Stimulated activated CD4-positive, alpha-beta T cell treated with anti-CD3 and anti-CD28 coated beads, Interleukin-1b, Interleukin-23, amount 100 ng/mL, for 1 hour (primary cell): ENCODE measurements at places on chromosomes 11 and 22.

GRCh38 chr11:67054836-67055523, 1.7 kb upstream of the RHOD start:
- no peak for DNase-seq

- DNase-seq, result no peak
These were observed 516.0 kb upstream of the CHORDC1 start for GRCh38 chr11:90738799-90739198.

- DNase-seq, result no peak
These were observed 57.6 kb downstream of the KCNJ4 start for GRCh38 chr22:38397189-38398085.

GRCh38 chr11:85656777-85657176, 8.2 kb downstream of the CREBZF start:
- DNase-seq, result no peak

DNA sequence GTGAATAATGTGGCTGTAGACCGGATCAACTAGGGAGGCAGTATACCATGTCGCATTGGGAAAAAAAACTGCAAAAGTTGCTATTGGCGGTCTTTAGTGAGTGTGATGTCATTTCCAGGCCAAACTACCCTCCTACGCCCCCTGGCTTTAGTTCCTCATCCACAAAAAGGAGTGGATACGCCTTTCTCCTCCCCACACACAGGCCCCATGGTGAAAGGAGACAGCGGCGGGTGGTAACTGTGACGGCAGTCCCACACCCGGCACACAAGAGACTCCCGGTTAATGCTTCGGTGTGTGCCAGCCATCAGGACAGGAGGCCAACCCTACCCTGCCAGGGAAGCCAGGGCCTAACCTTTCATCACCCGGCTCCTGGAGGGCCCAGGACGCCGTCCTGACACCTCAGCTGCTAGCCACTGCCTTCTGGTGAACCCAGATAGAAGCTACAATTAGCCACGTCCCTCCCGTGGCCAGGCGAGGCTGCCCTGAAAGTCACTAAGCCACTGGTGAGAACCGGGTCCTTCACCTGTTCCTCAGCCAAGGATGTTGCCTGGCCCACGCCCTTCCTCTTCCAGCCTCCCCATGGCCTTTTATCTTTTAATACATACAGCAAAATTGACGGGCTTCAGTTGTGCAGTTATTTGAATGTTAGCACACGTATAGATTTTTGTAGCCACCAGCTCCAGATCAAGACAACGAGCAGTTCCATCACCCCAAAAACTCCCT, 10.8 kb downstream of the TP53I11 start:
- no peak for DNase-seq

- DNase-seq, result no peak
These were observed 1.2 kb downstream of the PTS start for GRCh38 chr11:112227471-112227870.

DNA sequence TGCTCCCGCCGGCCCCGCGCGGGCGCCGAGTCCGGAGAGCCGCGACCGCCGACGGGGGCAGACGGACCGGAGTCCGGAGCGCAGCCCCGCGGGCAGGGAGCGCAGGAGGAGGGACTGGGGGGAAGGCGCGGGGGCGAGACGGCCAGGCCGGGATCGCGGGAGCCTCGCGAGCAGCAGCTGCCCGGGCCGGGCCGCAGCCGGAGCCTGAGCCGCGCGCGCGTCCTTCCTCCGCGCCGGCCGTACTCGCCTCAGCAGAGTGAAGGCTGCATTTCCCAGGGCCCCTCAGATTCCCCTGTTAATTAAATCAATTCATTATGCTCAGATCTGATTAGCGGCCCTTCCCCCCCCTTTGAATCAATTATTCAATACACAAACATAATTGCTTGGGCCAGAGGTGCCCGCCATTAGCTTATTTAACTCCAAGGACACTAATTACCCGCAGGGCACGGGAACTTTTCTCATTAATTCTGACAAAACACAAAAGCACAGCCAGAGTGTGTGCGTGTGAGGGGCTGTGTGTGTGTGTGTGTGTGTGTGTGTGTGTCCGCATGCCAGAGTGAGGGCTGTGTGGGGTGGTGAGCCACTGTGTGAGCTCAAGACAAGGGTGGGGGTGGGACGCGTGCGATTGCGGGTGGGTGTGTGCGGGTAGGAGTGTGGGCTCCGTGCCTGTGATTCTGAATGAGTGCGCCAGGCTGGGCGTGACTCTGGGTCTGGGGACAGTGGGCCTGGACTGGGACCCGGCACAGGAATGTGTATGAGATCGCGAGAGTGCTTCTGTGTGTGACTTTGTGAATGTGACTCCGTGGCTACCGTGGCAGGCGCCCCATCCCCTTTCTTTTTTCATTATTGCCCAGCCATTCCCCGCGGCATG, 5.1 kb upstream of the LMO1 start:
- no peak for DNase-seq

- DNase-seq, result no peak
These were observed 72.0 kb downstream of the MICAL3 start for GRCh38 chr22:17952273-17952801.

DNA sequence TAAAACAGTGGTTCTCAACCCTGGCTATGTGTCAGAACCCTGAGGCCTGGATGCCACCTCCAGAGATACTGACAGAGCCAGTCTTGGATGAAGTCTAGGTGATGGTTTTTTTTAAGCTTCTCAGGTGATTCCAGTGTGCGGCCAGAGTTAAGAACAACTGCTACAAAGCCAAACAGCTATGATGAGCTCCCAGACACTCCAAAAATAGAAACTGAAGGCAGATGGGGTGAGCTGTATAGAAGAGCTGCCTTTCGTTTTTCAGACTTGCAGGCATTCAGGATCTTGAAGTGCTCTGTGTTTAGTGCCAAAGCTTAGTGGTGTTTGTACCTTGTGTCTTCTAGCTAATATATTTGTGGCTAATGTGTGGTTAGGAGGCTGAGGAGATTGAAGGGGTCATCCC, 14.2 kb downstream of the SCUBE2 start:
- DNase-seq, result no peak

DNA sequence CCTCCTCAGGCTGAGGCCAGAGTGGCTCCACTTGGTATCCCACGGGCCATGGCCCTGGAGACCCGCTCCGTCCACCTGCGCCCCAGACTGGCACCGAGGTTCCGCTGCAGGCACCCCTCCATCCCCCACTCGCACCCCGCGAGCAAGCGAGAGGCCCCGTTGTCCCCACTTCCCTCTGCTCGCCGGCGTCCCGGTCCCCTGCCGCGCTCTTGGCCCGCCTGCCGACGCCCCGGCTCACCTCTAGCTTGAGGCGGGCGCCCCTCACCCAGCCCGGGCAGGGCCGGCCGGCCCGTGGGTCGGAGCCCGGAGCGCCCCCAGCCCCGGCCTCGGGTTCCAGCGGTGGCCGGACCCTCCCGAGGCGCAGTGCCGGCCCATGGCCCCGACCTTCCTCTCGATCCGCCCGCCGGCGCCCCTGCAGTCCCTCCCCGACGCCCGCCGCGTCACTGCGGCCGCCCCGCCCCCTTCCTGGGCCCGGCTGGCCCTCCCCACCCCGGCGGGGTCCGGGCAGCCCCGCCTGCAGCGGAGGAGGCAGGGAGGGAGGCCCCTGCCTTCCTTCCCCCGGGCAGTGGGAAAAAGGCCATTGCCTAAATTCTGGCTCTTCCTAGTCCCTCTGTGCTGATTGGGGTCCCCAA, at the start of gene PITPNM1:
PITPNM1 (minus strand) TSS at position 414 of the 632 bp plus-strand sequence. CDS start 1,183 bp downstream, outside the sequence.
- DNase-seq, result peak; percentile 51

DNA sequence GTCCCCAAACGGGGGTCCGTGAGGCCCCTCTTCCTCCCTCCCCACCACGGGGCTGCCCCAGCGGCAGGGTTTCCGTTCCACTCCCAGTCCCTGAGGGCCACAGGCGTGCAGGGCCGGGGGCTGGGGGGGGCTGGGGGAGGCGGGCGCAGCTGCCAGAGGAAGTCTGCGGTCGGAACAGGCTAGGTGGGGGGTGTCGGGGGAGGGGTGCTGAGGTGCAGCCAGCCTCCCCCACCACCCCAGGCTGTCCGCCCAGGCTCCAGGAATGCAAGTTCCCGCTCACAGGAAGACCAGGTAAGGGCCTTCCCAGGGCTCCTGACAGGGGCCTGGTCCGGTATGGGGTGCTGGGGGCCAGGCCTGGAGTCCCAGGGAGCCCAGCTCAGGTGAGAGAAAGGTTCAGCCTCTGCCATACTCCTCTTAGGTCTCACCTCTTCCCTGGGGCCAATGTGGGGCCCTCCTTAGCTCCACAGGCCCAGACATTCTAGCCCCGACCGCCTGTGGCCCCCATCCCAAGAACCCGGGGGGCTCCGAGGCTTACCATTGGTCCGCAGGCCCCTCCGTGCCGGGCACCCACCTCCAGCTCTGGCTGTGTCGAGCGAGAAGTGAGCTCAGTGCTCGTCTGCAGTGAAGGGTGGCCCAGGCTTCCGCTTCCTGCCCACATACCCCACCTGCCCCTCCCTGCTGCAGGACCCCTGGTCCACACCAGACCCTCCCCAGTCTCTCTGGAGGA, at the start of gene PTPRCAP:
PTPRCAP (minus strand) TSS at position 601 of the 727 bp plus-strand sequence; CDS start at position 538, 63 bp downstream.
- DNase-seq, result peak; percentile 63

- DNase-seq, result no peak
These were observed 46.2 kb downstream of the C11orf71 start for GRCh38 chr11:114354076-114354475.

DNA sequence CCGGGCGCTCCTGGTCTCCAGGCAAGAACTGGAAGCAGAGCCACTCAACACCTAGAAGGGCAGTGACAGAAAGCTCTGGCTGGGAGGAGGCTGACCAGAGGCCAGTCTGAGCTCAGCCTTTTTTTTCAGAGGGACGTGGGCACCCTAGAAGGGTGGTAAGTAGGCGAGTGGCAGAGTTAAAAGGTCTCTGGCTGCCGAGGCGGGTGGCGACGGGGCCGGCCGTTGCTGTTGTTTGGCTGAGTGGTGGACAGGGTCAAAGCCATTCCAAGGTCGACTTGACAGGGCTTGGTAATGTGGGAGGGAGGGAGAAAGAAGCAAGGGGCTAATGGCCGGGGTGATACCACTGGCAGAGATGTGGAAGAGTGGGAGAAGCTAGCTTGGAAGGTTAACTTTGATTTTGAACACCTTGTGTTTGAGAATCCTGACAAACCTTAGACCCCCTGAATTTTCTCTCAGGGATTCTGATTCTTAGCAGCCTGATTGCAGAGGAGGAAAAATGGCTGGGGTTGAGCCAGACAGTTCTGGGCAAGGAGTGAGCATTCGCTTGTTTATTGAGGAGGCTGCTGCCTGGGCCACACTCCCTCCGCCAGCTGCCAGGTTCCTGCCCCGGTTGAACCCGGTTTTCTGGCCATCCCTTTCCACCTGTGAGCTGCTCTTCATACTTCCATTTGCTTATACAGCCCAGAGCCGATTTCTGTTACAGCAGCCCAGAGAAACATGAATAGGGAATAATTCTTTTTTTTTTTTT, 868 bp upstream of the SYCE3 start:
- no peak for DNase-seq

DNA sequence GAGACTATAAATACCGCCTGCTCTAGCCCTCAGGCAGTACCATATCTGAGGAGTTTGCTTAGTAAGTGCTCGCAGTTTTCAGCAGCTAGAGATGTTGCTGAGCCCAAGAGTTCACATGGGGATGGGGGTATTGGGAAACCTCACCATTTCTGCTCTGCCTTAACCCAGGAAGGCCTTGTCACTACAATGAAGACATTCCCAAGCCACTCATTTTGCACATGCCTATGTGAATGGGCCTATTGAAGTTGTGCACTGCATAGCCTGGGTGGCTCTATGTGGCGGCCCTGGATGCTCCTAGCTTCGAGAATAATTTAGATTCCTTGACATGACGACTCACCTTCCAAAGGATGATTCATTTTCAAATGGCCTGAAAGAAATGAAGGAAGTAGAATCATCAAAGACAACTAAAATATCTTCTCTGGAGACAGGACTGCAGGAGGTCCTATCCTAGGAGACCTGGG, 163.4 kb downstream of the ADAMTS15 start:
- DNase-seq, result no peak

DNA sequence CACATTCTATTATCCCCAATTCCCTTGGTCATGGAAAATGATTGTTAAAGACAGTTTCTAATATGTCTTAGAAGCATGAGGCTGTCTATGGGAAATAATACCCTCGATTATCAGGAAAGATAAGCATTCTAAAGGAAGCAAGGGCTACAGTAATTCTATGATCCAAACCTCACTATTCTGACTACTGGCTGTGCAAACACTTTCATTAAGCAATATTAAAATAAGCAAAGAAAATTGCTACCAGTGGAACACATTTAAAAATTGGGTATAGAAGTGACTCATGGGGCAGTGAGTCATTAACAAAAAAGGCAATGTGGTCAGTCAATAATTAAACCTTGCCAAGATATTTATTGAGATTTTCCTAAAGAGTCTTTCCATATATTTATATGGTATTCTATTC, 1415.2 kb upstream of the TENM4 start:
- DNase-seq, result no peak

GRCh38 chr22:32850591-32851517, 49.3 kb downstream of the TIMP3 start:
- no peak for DNase-seq
